Fibroblast of skin of back (primary cell): ENCODE measurements at places on chromosomes 11 and 22.
A peak's percentile ranks its signal among the peaks of the same experiment; 100 is the strongest.

- peak; percentile 71 for DNase-seq
Observed at GRCh38 chr11:85810871-85811611, at the start of gene SYTL2. SYTL2 (minus strand) TSS chr11:85811141; CDS start chr11:85757725, 53,416 bp downstream.

- DNase-seq = peak; percentile 94
Observed at GRCh38 chr11:63599211-63600122, 14.8 kb downstream of the PLAAT3 start.

DNA sequence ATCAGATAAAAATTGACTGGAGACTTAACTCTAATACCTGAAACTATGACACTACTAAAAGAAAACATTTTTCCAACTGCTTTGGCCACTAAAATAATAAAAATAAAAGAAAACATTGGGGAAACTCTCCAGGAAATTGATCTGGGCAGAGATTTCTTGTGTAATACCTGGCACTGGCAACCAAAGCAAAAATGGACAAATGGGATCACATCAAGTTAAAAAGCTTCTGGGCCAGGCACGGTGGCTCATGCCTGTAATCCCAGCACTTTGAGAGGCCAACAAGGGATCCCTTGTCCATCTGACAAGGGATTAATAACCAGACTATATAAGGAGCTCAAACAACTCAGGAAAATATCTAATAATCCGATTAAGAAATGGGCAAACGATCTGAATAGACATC is 64.6 kb upstream of the RAB1B start:
- no peak for DNase-seq

- DNase-seq = no peak
Observed at GRCh38 chr22:46355996-46356471, 20.5 kb downstream of the TRMU start.

GRCh38 chr11:58923300-58923788 is 15.9 kb upstream of the GLYATL1 start:
- DNase-seq = peak; percentile 35

GRCh38 chr22:49514641-49515040 is 313.0 kb downstream of the BRD1 start:
- DNase-seq = no peak

- DNase-seq = no peak
Observed at GRCh38 chr22:49014227-49015201, 813.2 kb downstream of the BRD1 start.

- peak; percentile 1 for DNase-seq
Observed at GRCh38 chr11:6799402-6799801, at the start of gene OR6A2. OR6A2 (minus strand) TSS chr11:6799689; CDS start chr11:6795708, 3,981 bp downstream.

DNA sequence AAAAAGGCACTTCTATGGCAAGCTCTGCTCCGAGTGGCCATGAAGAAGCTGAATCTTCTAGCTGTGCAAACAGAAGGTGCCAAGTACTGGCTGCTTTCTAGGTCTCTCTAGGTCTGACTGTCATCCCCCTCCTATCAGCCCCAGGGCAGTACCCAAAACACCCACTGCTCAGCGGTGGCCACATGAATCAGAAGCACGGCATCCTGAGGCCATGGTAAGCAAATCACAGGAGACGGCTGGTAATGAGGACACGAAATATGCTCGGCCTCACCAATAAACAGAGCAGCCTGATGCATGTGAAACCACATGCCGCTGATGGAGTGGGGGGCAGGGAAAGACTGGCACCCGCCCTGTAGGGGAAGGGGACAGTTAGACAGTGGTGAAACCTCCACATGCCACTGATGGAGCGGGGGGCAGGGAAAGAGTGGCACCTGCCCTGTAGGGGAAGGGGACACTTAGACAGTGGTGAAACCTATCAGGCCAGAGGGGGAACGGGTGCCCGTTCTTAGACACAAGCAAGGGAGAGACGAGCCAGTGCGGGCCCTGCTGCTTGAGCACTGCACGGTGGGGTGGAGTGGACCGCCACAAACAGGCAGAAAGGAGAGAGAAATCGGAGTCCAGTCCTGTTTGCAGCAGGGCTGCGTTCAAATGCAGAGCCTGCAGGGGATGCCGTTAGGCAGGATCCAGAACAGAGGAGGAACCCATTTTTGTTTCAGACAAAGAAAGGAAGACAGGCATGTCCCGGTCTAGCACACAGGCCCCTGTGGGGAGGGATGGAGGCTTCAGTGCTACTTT is 29.9 kb upstream of the MOB2 start:
- DNase-seq = peak; percentile 70

DNA sequence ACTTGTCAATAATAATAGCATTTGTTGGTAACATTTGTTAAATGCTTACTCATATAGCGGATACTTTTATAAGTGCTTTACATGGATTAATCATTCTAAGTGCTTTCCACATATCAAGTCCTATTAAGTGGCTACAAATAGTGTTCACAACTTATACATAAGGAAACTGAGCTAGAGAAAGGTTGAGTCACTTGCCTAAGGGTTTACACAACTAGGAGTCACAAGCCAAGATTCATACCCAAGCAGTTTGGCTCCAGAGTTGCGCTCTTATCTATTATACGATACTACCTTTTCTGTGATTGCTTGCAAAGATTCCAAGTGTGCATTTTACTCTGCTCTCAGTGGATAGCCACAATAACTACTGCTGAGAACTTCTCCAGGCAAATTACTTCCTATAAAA is 215.9 kb upstream of the CCDC90B start:
- DNase-seq = no peak

- DNase-seq = no peak
Observed at GRCh38 chr11:79471071-79471844, 30.4 kb upstream of the TENM4 start.

GRCh38 chr22:31046539-31047226 is 34.4 kb upstream of the SMTN start:
- DNase-seq = peak; percentile 11

GRCh38 chr11:13061294-13061990 is 52.3 kb downstream of the RASSF10 start:
- peak; percentile 54 for DNase-seq

GRCh38 chr11:119048644-119049043 is 8.4 kb downstream of the HYOU1 start:
- no peak for DNase-seq

- peak; percentile 75 for DNase-seq
Observed at GRCh38 chr11:117256573-117256972, 24.1 kb downstream of the RNF214 start.

- peak; percentile 51 for DNase-seq
Observed at GRCh38 chr22:42931421-42932196, 74.5 kb upstream of the ARFGAP3 start.

DNA sequence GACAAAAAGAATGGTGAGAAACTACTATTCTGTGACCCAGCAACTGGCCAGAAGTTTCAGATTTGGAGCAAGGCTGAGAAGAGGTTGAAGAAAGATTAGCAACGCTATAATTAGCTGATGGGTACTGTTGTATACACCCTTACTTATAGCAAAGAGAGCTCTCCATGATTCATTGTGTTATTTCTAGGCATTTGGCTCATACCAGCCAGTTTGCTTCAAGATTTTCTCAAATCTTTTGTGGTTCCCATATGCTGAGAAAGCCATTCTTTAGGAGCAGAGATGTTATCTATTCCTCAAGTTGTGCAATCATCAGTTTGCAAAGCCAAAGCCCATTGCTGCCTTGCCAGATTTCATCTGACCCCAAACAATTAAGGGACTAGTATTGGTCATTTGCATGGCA is 179.4 kb downstream of the ETS1 start:
- DNase-seq = peak; percentile 89

DNA sequence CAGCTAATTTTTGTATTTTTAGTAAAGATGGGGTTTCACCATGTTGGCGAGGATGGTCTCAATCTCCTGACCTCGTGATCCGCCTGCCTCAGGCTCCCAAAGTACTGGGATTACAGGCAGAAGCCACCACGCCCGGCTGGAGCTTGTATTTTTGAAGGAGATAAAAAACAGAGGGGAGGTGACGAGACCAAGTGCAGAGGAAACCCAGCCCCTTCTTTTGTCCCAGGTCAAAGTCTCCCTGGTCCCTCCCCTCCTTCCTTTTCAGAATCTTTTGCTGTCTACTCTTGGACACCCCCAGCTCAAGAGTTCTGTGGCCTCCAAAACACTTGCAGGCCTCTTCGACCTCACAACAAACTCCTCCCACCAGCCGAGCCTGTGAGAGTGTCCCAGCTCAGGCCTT is 12.2 kb upstream of the TMEM184B start:
- DNase-seq = no peak

GRCh38 chr11:133824593-133824992 is 20.7 kb downstream of the SPATA19 start:
- DNase-seq = no peak

- no peak for DNase-seq
Observed at GRCh38 chr22:20989323-20990138, 7.4 kb downstream of the LZTR1 start.

DNA sequence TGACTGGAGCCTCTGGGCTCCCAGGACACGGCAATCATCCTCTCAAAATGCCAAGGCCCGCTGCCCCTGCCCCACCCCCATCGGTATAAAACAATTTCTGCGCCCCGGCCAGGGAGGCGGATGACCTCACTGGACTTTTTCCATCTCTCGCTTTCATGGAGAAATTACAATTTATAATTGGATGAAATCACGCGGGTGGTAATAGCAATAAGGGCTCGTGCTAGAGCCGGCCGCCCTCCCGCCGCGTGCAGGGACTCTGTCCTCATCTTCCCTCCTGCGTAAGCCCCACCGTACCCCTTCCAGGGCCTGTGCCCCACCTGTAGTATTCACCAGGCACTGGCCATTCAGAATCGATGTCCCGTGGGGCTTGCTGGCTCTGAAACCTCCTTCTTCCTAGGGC is 64.5 kb downstream of the MACROD1 start:
- no peak for DNase-seq

GRCh38 chr11:70262951-70263350 is 7.5 kb upstream of the PPFIA1 start:
- no peak for DNase-seq

DNA sequence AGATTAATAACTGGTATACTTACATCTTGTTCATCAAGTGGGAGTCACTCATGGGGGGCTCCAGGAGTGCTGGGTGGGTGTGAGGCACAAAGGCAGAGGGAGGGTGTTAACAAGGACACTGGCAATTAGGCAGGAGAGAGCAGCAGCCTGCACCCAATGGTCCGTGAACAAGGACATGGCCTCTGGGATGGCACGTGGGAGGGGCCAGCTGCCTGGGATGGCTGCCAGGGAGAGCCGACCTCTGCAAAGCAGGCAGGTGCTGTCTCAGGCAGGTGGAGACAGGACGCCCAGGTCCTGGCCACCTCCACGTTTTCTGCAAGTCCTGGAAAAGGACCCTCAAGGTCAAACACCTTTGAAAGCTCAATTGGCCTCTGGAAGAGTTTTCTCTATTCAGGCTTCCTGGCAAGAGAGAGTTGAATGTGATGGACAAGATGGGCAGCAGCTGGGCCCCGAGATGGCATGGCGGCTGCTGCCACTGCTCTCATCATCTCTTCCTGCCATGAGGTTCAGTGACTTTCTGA is 257.1 kb downstream of the BUD13 start:
- no peak for DNase-seq

GRCh38 chr11:130616573-130616972 is 168.1 kb downstream of the ADAMTS15 start:
- no peak for DNase-seq

GRCh38 chr11:44066732-44067141 is 667 bp downstream of the ACCS start:
- peak; percentile 72 for DNase-seq

- no peak for DNase-seq
Observed at GRCh38 chr11:134509381-134510232, 97.6 kb upstream of the B3GAT1 start.

DNA sequence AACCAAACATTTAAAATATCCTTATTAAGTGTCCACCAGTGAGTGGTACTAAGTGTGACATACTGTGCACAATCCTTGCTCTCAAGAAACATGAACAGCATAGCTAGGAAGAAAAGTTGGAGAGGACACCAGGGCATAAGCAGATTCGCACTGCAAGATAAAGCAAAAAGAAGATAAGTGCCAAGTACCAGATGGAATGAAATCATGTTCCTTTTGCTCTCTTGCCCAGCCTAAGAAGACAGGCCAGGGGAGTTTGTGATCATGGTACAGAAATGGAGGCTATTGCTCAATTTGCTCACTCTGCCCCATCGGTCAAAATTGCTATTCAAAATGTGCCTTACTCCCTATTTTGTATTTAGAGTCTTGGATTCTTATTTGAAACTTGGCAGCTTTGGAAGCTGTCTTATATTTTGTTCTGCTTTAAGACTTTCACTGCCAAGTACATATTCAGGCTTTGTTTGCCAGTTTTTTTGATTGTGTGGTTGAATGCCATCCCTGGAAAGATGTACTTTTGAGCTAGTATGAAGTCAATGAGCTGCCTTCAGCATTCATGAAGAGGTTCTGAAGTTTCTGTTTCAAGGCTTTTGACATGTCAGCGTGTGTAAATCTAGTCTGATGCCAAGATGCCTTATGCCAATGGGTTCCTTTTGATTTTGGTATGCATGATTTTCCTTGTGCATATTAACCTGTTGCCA is 90.3 kb downstream of the PAX6 start:
- no peak for DNase-seq
